KBM-7 (cell line): ENCODE measurements at places on chromosomes 7 and 10.

DNA sequence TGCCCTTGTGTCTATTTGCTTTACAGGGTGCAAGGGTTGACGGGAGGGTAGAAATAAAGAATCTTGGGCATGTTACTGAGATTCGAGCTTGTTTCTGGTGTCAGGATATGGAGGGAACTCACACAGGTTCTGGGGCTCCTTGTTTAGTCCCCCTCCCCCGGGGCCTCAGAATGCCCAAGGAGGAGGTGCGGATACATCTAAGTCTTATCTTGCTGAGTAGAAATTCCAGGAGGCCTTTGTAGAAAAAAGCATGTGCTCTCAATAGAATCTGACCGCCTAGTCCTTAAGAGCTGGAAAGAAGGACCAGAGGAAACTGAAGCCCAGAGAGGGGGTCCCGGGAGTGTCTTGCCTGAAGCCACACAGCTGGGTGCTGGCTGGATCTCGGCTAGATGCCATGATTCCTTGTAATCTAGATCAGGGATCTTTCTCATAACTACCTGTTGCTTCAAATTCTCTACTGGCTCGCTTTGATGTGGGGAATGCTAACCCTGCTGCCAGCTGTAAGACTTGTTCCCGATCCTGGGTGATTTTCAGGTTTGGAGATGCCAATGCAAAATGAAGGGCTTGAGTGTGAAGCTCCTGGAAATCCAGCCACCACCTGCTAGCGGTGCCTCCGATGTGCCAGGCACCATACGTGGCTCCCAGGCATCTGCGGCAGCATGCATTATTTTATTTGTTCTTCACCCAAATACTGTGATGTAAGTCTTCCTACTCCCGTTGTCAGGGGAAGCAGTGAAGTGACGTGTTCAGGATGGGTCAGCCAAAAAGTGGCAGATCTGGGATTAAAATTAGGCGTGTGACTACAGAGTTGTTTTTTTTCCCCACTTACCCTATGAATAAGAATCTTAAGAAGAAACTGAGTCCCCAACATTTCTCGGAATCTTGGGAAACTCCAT lies 226.0 kb downstream of the TCF7L2 start:
- no peak for DNase-seq

DNA sequence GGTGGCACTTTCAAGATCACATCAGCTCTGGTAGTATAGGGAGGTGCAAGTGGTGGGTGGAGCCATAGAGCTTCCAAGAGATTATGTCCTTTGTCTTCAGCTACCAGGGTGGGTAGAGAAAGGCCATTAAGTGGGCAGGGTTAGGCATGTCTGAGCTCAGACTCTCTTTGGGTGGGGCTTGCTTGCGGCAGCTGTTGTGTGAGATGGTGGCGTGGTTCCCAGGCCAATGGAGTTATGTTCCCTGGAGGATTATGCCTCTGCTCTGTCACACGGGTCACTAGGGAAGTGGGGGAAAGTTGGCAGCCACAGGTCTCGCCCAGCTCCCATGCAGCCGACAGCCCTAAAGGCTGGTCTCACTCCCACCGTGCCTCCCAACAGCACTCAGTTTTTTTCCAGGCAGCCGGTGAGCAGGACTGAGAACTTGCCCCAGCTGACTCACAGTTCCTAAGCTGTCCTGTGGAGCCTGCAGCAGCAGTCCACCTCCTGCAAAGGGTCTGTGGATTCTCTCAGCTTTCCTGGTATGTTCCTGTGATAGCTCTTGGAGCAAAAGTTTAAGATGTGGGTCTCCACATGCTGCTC lies 459.0 kb downstream of the SH2D4B start:
- DNase-seq: no peak

- DNase-seq: no peak
These were observed 33.1 kb upstream of the MKLN1 start for GRCh38 chr7:131294553-131294952.

DNA sequence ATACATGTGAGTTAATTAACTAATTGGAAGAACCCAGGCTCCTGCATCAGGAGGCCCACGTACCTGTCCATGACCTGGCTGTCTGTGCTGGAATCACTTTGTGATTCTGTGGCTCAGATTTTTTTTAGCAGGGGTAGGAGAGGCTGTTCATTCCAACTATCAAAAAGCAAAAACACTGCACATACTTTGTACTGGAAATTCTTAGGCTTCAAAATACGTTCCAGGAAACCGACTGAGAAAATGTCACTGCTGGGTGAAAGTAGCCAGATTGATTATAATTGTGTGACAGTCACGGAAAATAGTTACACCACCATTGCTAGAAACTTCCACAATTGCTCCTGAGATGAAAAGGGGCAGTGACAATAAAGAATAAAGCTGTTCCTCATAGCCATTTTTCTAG lies 91.0 kb downstream of the SLC16A9 start:
- no peak for DNase-seq

GRCh38 chr10:124665980-124666379 lies 78.2 kb downstream of the FAM53B start:
- no peak for DNase-seq

- peak; percentile 34 for DNase-seq
These were observed 41.8 kb upstream of the LRRC18 start for GRCh38 chr10:48981310-48981907.

- no peak for DNase-seq
These were observed 330.1 kb upstream of the PHF14 start for GRCh38 chr7:10643545-10643944.

DNA sequence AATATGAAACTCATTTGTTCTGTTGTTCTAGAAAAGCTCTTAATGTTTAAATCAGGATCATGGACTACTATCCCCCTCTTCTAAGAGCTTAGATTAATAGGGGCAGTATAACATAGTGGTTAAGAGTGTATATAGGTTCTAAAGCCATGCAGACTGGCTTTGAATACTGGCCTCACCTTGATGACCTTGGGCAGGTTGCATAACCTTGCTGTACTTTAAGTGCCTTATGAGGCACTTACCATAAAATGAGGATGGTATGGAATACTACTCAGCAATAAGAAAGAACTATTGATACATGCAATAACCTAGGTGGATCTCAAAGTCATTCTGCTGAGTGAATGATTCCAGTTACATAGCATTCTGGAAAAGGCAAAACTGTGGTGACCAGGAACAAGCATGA lies 53.6 kb downstream of the GBF1 start:
- no peak for DNase-seq

DNA sequence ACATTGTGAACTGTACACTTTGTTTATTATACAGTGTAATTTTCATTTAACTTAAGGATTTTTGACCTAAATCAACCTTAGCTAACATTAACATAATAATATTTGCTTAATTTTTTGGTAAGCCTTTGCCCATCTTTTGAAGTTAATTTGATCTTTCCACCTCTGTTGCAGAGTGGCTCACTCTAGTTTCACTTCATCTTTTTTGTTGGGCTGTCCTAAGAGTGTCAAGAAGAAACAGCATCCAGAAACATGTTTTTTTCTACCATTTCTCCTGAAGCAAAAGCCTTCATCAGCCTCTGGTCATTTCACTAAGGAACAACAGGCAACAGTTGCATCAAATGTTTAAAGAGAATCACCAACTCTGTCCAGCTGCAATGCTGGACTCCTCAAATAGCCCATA lies 824.7 kb downstream of the REEP3 start:
- DNase-seq: no peak

DNA sequence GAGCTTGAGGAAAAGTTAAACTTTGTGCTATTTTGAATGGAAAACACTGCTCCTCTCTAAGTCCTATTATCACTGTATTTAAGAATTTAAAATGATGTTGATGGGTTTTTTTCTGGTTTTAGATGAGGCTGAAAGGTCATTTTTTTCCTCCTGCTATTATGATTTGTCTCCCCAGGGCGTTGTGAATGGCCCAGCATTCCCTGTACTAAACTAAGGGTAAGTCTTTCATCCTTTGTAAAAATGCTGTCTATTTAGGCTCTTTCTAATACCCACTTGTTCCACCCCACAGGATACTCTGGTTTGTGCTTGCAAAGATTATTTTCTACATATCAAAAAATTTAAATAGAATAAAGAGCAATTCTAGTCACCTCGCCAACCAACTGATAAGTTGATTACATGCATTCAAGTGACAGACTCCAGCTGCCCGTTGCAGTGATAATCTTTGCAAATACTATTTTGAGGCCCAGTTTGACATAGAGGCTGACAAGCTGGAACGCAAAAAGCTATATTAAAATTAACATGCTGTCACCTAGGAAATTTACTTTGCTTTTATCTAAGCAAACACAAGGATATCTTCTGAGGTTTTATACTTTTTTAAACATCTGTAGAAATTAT lies 222.3 kb upstream of the TMEM229A start:
- no peak for DNase-seq

DNA sequence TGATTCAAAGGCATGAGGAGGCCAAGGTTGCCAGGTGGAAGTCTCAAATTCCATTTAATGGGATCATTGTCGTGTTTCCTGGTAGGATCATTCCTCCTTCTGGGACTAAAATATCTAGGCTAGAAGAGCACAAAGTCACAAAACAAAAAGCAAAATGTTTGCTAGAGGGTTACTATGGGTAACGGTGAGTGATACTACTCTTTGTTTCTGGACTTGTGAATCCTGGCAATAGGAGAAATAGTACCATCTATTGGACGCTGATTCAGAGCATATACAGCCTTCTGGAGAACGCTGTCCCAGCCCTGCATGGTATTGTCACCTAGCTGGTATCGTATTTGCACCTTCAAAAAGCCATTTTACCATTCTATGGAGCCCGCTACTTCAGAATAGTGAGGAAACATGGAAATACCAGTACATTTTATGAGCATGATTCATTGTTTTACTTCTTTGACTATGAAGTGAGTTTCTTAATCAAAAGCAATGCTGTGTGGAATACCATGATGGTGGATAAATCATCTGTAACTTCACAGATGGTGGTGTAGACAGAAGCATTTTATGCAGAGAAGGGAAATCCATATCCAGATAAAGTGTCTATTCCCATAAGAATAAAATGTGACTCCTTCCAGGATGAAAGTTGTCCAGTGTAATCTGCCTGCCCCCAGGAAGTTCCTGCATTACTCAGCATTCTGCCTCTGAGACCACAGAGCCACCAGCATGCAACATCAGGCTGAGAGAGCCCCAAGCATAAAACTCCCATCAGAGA lies 361.0 kb downstream of the ETV1 start:
- no peak for DNase-seq

DNA sequence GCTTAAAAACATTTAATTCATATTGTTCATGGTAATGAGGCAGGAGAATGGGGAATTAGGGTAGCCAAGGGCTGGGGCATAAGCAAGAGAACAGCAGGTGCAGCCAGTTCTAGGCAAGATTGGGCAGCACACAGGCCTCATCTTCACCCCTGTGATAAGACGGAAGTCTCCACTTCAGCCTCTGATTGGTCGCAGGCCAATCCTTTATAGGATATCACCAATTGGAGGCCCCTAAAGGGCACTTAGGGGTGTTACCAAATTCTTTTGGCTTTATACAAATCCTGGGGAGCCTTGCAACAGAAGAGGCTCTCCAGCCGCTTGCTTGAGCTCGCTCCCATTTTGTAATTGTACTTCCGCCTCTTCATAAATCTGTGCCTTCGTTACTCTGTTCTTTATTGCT lies 231.1 kb downstream of the REEP3 start:
- no peak for DNase-seq

DNA sequence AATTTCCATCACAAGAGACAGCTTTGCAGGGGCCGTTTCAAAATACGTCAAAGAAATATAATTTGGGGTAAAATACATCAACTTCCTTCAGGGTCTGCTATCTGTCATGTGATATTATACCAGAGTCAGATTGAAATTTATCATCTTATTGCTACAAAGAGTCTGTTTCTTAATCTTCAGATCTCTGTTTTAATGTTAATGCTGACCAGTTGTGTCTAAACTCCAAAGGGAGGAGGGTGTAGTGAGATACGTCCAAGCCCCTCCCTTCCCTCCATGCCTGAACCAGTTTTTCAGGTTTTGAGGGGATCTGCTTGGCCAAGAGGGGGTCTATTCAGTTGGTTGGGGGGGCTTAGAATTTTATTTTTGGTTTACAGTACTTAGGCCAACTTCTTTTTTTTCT lies 891.6 kb downstream of the GRM8 start:
- no peak for DNase-seq

- DNase-seq: no peak
These were observed 98.7 kb downstream of the NPSR1 start for GRCh38 chr7:34756691-34757090.

GRCh38 chr10:89644691-89644966 lies 413 bp downstream of the PANK1 start:
- peak; percentile 75 for DNase-seq

GRCh38 chr10:86666538-86666937 lies 1.8 kb upstream of the LDB3 start:
- no peak for DNase-seq

- DNase-seq: no peak
These were observed 40.5 kb upstream of the PPP2R2D start for GRCh38 chr10:131860311-131860710.

DNA sequence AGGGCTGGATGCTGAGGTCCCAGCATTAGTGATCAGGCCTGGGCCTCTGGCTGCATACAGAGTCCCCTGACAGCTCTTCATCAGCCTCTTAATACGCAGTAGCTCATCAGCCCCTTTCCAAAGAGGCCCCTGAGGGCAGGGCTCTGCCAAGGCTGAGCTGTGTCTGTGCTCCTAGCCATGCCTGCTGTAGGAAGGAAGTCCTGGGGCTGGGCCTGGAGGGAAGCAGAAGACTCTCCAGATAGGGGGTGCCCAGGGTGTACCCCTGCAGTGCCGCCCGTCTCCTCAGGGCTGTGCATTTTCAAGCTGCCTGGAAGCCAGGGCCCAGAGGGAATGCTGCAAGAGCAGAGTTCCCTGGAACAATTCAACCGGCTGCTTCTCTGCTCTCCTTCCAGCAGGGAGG lies 7.3 kb upstream of the RET start:
- DNase-seq: no peak

DNA sequence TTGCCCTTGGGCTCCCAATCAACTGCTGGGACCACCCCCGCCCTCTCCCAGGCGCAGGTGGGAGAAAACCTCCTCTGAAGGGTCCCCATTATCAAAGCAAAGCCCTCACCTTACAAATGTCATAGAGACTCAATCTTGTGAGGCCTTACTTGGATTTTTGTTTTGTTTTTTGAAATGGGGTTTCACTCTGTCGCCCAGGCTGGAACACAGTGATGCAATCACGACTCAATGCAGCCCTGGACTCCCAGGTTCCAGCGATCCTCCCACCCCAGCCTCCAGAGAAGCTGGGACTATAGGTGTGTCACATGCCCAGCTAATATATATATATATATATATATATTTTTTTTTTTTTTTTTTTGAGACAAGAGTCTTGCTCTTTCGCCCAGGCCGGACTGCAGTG lies 57.5 kb upstream of the WIPI2 start:
- DNase-seq: no peak

- DNase-seq: no peak
These were observed 2.0 kb downstream of the JCAD start for GRCh38 chr10:30057421-30057841.

GRCh38 chr7:47525066-47525623 lies 56.8 kb downstream of the TNS3 start:
- no peak for DNase-seq

- DNase-seq: no peak
These were observed 181.8 kb downstream of the DGKB start for GRCh38 chr7:14720785-14721184.
